ENCODE measurements at places on chromosomes 2 and 18. TPM values are rescaled to one million over a fixed set of nuclear protein-coding genes. Genes with fewer than 3 reads are reported as not detected.

The HOXD13 gene
- not detected for total RNA-seq

GRCh38 chr2:3034856-3035255 lies 342.8 kb downstream of the EIPR1 start:
- H3K27ac ChIP-seq: no peak overlapping the region
- DNase-seq: no peak
- no peaks in the 10 kb centered on the region for H3K4me1 ChIP-seq
- no peaks in the 10 kb centered on the region for H3K27me3 ChIP-seq

- H3K4me1 ChIP-seq: no peaks in the 10 kb centered on the region
- no peaks in the 10 kb centered on the region for H3K27me3 ChIP-seq
- no peak overlapping the region for H3K4me3 ChIP-seq
- H3K27ac ChIP-seq: no peak overlapping the region
- no peaks in the 10 kb centered on the region for H3K36me3 ChIP-seq
These were observed 21.4 kb downstream of the SALL3 start for GRCh38 chr18:79000997-79001396.

- no peak overlapping the region for H3K27ac ChIP-seq
- no peaks in the 10 kb centered on the region for H3K27me3 ChIP-seq
- no peak overlapping the region for H3K4me3 ChIP-seq
- no peak for DNase-seq
- H3K36me3 ChIP-seq: no peaks in the 10 kb centered on the region
These were observed 36.5 kb upstream of the SNED1 start for GRCh38 chr2:240961910-240962299.

GRCh38 chr2:238378230-238379095 lies 48.3 kb upstream of the ASB1 start:
- no peaks in the 10 kb centered on the region for H3K27me3 ChIP-seq
- no peak for DNase-seq
- no peak overlapping the region for H3K4me3 ChIP-seq
- H3K4me1 ChIP-seq: no peaks in the 10 kb centered on the region
- H3K36me3 ChIP-seq: no peaks in the 10 kb centered on the region
